ENCODE measurements at places on chromosomes 6 and 20.

GRCh38 chr6:170244721-170245474 lies 46.0 kb downstream of the DLL1 start:
- DNase-seq, result no peak

- no peak for DNase-seq
These were observed 13.9 kb downstream of the PI16 start for GRCh38 chr6:36968266-36968977.

- DNase-seq, result no peak
These were observed 262.8 kb downstream of the FARS2 start for GRCh38 chr6:5524110-5524509.

- peak; percentile 54 for DNase-seq
These were observed 248.0 kb downstream of the CDH26 start for GRCh38 chr20:60206259-60206658.

DNA sequence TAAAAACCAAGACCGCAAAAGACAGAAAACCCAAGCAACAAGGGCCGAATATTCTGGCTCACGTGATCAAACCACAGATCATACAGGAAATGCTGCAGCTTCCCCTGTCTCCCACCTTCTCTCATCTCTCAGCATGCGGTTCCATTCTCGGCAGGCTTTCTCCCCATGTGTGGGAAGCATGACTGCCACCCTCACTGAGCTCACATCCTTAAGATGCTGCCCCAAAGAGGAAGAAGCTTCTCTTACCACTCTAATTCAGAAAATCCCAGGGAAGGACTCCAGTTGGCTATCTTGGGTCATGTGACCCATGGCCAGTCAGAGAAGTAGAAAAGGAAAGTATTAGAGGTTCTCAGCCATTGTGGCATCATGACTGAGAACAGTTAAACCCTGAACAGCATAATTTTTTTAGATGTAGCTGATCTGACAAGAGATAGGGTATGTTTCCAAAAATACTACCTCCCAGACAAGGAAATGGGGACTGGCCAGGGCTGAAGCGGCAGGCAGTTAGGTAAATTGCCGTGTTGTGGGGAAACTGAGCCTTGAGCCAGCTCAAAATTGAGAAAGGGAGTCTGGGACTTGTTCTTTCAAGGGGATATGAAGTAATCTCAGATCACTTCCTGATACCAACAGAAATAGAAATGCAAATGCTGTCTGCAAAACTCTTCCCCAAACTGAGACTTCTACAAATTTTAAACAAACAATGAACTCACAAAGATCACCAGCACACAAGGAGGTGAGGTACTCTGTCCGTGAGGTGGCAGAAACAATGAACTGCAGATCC lies 37.1 kb upstream of the GRM4 start:
- DNase-seq, result no peak

DNA sequence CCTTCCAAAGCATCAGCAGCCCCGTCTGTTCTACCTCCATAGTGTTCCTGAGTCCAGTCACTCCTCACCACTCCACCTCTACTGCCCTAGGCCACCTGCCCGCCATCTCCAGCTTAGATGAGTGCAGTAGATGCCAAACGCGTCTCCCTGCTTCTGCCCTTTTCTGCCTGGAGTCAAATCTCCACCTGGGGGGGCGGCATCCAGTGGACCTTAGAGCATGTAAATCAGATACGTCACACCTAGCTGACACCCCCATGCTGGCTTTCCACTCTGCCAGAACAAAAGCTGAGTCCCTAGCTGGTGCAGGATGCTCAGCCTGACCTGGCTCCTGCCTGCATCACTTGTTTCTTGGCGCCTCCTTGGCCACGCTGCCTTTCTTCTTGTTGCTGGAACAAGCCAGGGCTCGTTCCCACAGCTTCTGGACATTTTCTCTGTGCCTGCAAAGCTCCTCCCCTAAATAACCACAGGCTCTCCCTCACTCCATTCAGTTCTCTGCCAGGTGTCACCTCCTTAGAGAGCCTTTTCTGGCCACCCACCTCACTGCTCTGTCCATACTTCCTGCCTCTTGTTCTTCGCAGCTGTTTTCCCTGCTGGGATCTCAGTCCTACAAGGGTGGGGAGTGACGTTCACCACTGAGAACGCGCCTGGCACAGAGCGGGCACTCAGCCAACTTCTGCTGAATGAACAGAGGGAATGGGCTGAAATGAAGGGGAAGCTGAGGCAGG lies 5.8 kb downstream of the DDR1 start:
- no peak for DNase-seq

Measured in brain microvascular endothelial cell (primary cell).